ENCODE measurements at places on chromosomes 5 and 9.

DNA sequence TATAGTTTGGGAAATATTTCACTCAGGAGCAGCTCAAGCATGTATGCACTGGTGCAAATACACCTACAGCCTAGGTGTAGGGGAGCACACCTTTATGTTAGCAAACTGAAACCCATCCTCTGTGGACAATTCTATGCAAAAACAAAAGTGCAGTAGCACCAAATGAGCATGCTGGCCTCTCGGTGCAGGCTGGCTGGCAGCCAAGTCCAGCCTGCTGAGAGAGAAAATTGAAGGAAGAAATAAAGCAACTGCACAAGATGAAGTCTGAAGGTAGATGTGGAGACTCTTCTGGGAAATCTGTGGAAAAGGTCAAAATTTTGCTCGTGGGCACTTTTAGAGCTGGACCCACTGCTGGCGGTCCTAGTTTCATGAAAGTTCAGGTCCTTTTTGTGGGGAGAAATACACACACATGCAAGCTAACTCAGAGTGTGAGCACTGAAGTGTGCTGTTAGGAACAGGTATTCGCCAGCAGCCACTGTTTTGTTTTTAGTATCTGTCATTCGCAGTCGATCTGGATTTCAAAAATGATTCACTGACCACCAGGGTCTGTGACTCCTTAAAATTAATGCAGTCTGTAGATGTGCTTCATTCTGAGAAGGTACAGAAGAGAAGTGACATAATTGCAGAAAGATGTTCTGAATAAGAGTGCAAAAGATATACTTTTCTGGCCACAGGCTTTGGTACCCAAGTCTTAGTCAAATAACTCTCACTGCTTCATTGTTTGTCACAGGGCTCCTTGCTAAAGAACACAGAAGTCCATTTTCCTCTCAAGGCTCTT lies 281.7 kb downstream of the PARP8 start:
- DNase-seq: no peak

GRCh38 chr9:26375448-26375847 lies 517.2 kb downstream of the CAAP1 start:
- DNase-seq: no peak

- DNase-seq: no peak
Measured at GRCh38 chr5:116539222-116539621, 35.4 kb downstream of the SEMA6A start.

GRCh38 chr5:141973871-141974595 lies 5.1 kb downstream of the RNF14 start:
- DNase-seq: no peak

DNA sequence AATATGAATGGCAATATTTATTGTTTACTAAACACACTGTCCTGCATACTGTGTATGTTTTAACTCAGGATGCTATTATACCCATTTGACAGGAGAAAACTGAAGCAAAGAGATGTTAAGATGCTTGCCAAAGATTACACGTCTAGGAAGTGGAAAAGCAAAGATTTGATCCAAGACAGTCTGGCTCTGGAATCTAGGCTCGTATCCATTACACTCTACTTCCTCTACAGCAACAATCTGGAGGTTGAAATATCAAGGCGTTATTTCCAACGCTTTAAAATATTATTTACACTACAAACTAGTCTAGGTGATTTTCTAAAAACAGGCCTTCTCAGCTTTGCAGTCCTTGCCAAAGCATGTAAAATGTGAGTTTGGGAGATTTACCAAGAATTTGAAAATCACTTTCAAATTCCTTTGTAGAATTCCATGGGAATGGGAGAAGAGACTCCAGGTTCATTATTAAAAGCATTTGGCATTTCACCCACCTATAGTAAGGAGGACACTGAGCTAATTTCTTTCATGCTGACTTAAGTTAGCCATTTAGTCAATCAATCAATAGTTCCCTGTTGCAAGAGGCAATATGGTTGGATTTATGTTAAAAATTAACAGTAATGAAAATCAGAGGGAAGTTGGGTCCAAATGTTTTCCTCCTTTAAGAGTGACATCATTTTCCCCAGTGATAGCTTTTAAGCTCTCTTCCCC lies 356.3 kb upstream of the SMARCA2 start:
- no peak for DNase-seq

DNA sequence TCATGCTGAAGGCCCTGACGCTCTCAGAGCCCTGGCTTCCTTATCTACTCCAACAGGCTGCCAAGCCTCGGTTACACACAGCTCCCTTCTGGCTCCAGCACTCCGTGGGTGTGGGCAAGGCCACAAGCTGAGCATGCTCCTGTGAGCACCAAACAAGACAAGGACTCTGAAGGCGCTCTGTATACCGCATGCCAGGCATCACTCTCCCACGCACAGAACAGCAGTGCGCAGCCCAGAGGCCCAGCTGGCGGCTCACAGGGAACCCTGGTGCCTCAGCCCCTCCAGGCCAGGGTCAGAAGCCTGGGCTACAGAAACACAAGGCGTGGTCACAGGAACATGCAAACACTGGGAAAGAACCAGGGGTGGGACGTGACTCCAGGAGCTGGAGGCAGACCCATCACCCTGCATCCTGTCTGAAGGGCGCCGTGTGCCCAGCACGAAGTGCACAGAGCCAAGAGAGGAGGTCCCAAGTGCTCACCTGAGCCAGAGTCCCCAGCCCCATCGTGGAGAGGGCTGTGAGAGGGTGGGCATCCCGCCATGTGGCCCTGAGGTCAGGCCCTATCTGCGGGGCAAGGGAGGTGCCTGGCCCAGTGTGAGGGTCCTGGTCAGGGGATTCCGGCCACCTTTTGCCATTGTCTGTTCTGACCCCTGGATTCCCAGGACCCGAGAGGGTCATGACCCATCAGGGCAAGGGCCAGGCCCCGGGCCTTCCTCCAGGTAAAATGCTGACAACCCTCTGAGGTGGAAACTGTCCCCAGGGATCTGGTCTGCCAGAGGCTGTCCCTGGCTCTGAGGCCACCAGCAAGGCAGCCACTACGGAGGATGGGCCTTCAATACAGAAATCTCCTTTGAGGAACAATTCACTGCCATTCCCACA lies 54.7 kb downstream of the COL23A1 start:
- no peak for DNase-seq

GRCh38 chr5:146059460-146060220 lies 45.7 kb downstream of the PLAC8L1 start:
- no peak for DNase-seq

- DNase-seq: no peak
Measured at GRCh38 chr9:117276444-117276843, 138.4 kb downstream of the ASTN2 start.

DNA sequence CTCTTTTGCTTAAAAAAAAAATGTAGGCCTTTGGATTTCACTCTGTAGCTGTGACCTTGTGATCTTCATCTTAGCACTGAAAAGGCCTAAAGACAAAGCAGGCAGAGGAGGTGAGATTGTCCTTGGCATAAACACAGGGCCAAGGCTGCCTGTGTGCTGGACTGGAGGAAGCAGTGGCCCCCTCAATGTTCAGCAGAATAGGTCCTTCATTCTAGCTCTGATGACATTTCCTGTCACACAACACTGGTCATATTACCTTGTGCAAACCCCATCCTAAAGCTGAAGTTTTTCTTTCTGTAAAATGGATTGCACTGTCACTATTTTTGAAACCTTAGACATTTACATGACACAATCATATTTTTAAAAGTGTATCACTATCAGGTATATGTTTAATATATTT lies 147.4 kb downstream of the INSYN2B start:
- no peak for DNase-seq

DNA sequence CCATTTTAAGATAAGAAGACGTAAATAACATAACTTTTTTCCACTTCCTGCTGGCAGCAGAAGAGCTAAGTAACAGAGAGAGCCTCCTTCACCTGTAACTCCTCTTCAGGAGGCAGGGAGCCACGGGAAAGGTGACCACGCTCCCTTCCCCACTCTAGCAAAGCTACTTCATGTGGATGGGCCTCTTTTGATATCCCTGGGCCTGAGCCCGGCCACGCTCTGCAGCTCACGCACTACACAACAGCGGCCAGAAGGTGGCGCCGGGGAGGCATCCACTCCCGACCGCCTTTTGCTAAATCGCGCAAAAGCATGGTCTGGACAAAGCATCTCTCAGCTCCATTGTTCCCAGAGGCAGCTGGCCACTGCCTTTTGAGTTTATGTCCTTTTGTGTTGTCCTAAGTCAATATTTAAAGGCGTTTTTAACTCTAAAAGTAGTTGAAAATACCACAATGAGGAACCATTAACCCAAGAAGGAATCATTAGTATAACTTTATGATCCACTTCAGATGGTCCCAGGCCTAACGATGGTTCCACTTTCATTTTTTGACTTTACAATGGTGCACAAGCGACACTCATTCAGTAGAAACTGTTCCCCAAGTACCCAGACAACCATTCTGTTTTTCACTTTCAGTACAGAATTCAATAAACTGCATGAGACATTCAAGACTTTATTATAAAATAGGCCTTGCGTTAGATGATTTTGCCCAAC lies 23.6 kb downstream of the CMBL start:
- DNase-seq: peak; percentile 80

- no peak for DNase-seq
Measured at GRCh38 chr9:83538172-83538889, at the start of gene FRMD3. FRMD3 (minus strand) TSS chr9:83538401; CDS start chr9:83538231, 170 bp downstream.

GRCh38 chr5:16690243-16690852 lies 73.6 kb upstream of the RETREG1 start:
- no peak for DNase-seq

GRCh38 chr5:81601919-81602318 lies 149.0 kb downstream of the SSBP2 start:
- no peak for DNase-seq

DNA sequence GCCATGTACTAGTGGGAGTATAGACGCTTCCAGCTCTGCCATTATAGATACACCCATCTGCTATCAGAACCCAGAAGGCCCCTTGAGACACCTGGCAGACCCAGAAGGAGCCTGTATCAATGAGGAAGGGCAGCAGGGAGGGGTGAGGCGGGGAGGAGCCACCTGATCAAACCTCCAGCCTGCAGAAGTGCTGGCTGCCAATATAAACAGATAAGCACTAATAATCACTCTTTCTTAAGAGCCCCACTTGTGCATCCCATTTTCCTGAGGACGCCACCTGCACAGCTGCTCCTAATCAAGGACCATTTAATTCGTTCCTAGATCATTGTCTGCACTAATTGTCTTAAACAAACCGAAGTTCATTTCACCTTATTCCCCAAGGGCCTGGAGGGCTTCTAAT lies 75.0 kb upstream of the NEK6 start:
- no peak for DNase-seq

DNA sequence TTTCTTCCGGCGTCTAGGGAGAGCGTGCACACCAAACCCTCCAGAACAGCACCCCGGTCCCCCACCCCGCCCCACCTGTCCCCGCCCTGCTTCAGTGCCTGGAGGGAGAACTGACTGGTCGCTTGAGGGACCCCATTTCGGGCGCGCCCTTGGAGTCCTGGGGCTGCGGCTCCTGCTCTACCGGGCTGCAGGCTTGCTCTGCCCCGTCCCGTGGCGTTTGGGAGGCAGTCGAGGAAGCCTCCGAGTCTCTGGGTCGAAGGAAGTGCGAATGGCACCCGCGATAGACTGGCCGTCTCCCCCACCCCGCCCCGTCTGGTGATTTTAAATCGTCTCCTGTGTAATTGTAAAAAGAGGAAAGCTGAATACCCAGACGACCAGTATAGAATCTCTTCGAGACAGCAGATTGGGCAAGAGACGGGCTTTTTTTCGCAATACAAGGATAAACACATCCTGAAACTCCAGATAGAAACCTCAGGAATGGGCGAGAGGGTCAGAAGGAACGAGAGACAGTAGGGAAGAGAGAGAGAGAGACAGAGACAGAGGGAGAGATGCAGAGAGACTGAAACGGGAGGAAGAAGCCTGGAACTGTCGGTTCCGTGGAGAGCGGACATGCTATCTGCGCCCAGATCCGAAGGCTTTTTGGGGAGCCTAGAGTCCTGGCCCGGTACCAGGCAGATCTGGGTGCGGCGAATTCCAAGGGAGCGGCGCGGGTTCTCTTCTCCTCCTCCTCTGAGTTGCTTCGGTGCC lies 9.9 kb downstream of the PRDM6 start:
- no peak for DNase-seq

GRCh38 chr9:70563431-70564204 lies 149.2 kb upstream of the KLF9 start:
- DNase-seq: peak; percentile 61

DNA sequence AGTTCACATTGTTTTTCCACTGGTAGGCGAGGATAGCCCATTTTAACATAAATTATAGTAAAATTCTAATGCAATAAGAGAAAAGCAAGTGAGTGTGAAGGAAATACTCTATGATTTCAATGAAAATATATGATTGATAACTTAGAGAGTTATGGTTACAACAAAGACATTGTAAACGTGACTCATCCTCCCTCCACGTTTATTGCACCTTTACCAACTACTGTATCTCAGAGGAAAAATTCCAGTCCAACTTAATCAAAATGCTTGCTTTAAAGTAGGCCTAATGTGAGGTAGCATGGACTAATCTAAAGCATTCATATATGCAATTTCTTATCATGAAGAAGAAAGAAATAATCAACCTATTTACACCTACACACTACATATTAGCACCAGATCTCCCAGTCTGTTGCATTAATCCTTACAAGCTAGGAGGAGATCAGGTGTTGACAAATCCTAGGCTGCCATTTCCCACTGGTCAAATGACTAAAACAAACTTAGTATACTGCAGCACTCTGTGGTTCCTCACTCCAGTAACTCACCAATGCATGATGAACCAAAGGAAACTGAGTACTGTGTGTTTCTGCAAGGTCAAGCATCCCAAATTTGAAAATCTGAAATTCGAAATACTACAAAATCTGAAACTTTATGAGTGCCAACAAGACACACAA lies 41.7 kb downstream of the ECPAS start:
- no peak for DNase-seq

DNA sequence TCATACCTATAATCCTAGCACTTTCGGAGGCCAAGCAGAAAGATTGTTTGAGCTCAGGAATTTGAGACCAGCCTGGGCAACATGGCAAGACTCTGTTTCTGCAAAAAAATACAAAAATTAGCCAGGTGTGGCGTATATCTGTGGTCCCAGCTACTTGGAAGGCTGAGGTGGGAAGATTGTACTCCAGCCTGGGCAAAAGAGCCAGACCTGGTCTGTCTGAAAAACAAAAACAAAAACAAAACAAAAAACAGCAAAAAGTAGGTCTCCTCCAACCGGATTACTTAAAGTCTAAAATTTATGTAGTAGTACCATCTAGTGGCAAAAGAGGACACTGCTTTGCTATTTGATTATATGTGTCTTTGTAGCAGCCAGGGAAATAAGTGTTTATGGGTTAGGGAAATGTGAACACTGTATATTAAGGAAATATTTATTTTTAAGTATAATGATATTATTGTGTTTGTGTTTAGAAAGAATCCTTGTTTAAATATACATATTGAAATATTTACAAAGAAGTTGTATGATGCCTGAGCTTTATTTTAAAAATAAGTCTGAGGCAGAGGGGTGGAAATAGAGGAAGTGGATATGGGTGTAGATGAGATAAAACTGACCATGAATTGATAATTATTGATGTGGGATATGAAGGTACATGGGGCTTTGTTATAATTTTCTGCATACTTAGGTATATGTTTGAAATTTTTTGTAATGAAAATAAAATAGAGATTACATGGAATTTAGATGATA lies 20.0 kb downstream of the APC start:
- DNase-seq: no peak

DNA sequence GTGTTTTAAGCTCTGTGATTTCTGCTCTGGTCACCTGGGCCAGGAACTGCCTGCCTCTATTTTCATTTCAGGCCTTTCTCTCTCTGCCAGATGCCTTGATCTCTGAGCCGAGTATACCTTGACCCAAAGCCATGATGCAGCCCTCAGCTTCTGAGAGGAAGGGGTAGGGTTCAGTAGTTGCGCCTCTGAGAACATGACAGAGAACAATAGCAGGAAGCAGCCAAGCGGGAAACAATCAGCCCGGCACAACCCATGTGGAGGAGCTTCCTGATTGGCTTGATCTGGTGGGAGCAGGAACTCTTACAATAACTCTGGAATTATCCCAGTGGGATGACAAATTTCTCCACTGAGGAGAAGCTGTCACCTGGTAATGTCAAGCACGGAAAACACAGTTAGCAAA lies 127.4 kb downstream of the PALM2AKAP2 start:
- DNase-seq: no peak
